ENCODE measurements at places on chromosomes 11 and 22. TPM values are rescaled to one million over a fixed set of nuclear protein-coding genes. Genes with fewer than 3 reads are reported as not detected.

The SMC1B gene
- total RNA-seq, result 0.59 TPM

The POLD3 gene
- 22.2 TPM for total RNA-seq

The MISFA gene
- 0.60 TPM for total RNA-seq

The CARNS1 gene
- not detected for total RNA-seq

The TTLL1 gene
- total RNA-seq, result 5.0 TPM

The KDM4E gene
- total RNA-seq, result not detected

The NDUFA6 gene
- total RNA-seq, result 96.1 TPM

DNA sequence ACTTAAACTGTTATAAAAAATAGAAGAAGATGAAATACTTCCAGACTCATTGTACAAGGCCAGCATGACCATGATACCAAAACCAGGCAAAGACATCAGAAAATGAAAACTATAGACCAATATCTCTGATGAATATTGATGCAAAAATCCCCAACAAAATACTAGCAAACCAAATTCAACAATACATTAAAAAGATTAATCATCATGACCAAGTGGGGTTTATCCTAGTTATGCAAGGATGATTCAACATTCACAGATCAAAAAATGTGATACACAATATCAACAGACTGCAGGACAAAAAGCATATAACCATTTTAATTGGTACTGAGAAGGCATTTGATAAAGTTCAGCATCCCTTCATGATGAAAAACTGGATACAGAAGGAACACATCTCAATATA, 824.5 kb upstream of the RAG2 start:
- DNase-seq, result no peak

- no peak for DNase-seq
Measured at GRCh38 chr11:106447631-106448191, 370.2 kb downstream of the AASDHPPT start.

DNA sequence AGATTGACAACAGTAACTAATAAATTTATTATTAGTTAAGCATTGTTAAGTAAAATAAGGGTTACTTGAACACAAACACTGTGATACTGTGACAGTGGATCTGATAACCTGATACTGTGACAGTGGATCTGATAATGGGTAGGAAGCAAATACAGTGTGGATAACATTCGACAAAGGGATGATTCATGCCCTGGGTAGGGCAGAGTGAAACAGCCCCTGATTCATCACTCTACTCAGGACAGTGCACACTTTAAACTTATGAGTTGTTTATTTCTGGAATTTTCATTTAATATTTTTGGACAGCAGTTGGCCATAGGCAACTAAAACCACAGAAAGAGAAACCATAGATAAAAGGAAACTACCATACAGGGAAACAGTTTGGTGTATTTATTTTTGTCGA, 60.8 kb upstream of the CTSC start:
- DNase-seq, result peak; percentile 66

DNA sequence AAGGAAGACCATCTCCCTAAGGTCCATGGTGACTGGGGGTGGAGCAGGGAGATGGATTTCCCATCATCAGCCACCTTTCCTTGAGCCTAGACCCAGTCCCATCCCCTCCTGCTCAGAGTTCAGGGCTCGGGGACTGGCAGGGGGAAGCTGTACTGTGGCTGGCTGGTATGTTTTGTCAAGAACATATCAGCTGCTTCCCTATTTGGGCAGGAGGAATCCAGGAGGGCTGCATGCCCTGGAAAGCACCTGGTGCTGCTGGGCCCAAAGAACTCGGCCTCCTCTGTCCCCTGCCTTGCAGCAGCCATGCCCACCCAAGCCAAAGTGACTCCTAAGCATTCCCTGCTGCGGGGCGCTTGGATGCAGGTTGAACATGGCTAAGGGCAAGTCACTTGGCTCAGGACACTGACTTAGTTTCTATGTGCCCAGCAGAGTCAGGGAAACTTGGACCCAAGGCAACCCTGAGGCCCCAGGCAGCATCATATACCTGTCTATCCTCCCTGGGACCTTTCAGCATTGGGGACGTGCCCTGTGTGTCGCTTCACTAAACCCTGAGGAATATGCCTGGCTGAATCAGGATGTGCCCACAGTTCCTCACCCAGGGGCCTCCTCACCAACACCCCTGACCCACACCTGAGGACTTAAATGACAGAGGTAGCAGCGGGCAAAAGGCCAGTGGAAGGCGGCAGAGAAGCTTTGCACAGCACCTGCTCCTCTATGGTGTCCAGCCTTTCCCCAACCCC, 43.1 kb downstream of the BUD13 start:
- no peak for DNase-seq

DNA sequence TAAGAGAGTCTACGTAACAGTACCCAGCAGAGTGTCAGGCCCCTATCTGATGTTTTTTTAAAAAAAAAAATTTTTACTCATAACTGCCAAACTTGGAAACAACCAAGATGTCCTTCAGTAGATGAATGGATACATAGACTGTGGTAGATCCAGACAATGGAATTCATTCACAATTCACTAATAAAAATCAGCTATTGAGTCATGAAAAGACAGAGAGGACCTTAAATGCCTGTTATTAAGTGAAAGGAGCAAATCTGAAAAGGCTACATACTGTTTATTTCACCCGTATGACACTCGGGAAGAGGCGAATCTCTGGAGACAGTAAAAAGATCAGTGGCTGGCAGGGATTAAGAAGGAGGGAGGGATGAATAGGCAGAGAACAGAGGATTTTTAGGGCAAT, 541.4 kb upstream of the TENM4 start:
- DNase-seq, result no peak

GRCh38 chr11:41273908-41274307, 185.5 kb downstream of the LRRC4C start:
- DNase-seq, result no peak

DNA sequence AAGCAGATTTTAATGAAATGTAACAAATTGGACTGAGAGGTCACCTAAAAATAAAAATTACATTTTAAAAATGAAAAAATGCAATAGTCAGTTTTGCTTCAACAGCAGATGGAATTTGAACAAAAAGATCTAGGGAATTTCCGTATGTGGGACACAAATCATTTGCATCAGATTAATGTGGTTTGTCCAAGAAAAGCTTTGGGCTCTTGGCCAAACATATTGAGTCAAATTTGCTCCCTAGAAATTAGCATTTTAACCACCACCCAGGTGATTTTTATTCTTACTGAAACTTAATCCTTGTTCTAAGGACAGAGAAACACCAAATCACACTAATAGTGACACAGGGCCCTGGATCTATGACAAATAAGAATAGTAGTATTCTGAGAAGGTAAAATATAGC, 1477.8 kb downstream of the FAM181B start:
- DNase-seq, result no peak

DNA sequence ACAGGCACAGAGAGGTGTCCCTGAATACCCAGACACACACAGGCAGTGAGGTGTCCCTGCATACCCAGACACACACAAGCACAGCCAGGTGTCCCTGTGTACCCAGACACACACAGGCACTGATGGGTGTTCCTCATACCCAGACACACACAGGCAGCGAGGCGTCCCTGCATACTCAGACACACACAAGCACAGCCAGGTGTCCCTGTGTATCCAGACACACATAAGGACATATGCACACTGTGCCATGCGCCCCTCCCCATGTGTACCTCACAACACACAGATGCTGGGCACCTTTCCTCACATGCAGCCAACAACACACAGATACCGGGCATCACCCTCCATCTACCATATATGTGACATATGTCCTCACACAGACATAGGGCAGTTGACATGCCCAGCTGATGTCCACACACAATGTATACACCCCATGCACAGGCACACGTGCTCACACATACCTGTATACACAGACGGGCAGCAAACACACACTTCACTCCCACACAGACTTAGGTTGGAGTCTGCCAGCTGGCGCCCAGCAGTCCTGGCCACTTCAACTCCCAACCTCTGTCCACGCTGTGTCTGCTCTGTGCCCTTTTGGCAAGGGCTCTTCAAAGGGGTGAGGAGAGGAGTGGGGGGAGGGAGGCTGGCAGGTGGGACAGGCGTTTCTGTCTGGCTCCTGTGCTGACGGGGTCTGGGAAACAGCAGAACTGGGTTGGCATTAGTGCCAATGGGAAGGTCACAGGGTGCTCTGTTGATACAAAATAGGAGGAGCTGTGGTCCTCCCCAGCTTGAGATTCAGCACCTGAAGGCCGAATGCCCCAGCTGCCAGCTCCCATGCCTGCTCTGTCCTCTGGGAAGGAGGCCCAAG, 69.4 kb upstream of the ALX4 start:
- no peak for DNase-seq

GRCh38 chr22:27144321-27144720, 486.9 kb downstream of the MIAT start:
- no peak for DNase-seq

DNA sequence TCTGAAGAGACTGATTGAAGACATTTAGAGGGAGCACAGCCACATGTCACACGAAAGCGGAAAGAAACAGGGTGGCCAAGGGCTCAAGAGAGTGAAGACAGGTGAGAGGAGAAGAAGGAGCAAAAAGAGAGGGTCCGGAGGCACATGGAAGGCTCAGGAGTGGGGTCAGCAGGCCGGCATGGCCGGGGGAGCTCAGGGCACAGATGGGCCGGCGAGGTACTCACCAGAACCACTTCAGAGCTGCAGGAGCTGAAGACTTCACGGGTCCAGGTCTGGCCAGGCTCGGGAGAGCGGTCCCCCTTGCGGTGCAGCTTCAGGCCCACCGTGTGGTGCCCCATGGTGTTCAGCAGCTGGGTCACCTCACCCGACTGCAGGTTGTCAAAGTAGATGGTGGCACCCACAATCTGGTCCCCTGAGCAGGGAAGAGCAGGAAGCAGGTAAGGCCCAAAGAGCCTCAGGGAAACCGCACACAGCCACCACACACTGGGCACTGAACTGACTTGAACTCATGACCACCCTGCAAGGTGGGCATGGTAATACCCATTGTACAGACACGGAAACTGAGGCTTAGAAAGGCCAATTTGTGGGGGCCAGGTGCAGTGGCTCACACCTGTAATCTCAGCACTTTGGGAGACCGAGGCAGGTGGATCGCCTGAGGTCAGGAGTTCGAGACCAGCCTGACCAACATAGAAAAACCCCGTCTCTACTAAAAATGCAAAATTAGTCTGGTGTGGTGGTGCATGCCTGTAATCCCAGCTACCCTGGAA, 11.6 kb downstream of the AHNAK start:
- no peak for DNase-seq

GRCh38 chr11:67272327-67273259, 6.3 kb downstream of the GRK2 start:
- no peak for DNase-seq

- DNase-seq, result no peak
Measured at GRCh38 chr22:37394341-37394740, 32.9 kb downstream of the ELFN2 start.

DNA sequence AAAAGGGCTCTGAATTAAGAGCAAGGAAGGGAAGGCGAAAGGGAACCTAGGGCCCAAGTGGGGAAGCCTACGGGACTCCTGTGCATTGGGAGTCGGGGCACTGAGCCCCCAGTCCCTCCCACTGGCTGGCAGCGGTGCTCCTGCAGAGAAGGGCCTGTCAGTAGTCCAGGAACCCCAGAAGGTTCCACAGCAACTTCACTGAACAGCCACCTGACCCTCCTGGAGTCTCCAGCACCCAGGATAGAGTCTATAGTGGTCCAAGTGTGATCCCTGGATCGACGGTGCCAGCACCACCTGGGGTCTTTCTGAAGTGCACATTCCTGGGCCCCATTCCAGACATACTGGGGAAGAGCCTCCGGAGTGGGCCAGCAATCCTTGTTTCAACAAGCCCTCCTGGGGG, 100.0 kb upstream of the B3GAT1 start:
- DNase-seq, result no peak

DNA sequence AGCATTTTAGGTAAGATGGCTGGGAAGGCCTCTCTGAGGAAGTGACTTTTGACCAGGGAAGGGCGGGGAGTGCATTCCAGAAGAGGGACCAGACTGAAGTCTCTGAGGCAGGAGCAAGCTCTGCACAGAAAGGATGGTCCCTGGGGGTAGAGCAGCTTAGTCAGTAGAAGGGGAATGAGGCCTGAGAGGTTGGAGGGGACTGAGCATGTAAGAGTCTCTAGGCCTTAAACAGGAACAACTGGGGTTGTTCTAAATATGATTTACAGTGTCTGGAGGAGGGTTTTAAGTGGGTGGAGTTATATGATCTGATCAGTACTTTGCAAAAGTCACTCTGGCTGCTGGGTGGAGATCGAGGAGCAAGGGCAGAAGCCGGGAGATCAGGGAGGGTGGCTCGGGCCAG, 31.7 kb upstream of the TEF start:
- DNase-seq, result no peak

GRCh38 chr22:48653306-48653705, 1174.4 kb downstream of the BRD1 start:
- DNase-seq, result no peak

DNA sequence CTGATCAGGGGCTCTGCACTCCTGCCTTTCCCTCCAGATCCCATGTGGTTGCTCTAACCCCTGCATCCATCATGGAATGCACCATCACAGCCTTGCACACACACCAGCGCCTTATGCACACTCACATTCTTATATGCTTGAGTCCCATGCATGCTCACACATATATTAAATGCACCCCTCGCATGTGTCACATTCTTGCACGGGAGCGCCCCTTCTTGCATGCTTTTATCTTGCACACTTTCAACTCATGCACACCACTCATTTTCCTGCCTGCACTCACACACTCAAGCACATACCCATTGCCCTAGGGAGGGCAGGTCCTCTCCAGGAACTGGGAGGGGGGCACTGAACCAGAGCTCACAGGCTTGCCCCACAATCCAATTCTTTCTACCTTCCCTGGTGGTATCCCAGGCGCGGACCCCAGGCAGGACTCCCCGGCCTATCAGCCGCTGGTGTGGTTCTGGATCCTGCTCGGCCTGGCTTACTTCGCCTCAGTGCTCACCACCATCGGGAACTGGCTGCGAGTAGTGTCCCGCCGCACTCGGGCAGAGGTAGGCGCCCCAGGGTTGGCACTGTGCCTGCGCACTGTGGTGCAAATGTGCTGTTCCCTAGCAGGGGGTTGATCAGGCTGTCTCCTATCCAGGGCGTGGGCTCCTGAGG, 2.3 kb upstream of the CATSPERZ start:
- no peak for DNase-seq

GRCh38 chr11:34243600-34244464, 114.0 kb downstream of the ABTB2 start:
- DNase-seq, result peak; percentile 80

GRCh38 chr22:46652847-46653331, 32.7 kb downstream of the GRAMD4 start:
- no peak for DNase-seq

DNA sequence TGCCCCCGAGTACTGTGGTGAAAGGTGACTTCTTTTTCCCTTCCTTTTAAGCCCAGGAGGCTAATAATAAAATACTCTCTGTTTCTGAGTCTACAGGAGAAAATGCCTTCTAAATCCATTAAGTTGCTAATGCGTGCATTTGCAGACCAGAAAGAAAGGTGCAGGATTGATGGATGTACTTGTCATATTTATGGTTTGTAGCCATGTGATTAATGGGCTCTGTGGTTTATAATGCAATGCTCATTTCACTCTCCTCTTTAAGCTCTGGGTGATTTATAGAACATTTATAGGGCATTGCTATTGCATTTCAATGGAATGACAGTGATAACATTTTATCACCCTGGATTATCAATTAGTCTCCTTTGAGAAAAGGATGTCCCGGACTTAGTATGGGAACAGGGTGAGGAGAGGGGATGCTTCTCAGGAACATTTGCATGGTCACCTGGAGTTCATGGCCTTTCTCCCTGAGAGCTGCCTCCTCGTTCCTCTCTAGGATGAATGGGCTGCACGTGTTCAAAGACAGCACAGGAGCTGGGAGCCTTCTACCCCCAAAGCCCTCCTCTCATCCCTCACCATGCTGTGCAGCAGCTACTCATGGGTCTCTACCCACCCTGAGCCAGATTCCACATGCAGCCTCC, 82.8 kb upstream of the HMGXB4 start:
- no peak for DNase-seq

All from RPMI7951 (cell line).